ENCODE measurements at places on chromosomes 7 and 10.

GRCh38 chr7:70098133-70098561, 499.9 kb downstream of the AUTS2 start:
- DNase-seq, result no peak

DNA sequence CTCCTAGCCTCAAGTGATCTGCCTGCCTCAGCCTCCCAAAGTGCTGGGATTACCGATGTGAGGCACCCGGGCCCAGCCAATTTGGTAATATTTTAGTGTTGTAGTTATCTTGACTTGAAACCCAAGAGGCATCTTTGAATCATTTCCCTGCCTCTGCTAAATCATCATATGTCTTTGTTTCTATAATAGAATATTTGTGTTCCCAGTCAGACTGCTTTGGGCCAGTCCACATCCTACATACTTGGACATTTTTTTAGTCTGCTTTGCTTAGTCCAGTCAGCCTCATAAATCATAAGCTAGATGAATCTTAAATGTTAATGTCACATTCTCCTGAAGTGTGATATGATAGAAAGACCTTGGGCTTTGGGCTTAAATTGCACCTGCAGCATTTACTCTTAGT, 5.9 kb downstream of the STAM start:
- DNase-seq, result no peak

GRCh38 chr10:120827251-120827875, 23.8 kb upstream of the WDR11 start:
- no peak for DNase-seq

- DNase-seq, result peak; percentile 96
Measured at GRCh38 chr10:98414932-98415730, at the start of gene PYROXD2. Gene PYROXD2 (minus strand): TSS chr10:98415182. CDS start chr10:98415135, 47 bp downstream.

GRCh38 chr7:84149573-84149972, 45.0 kb downstream of the SEMA3A start:
- peak; percentile 2 for DNase-seq

- no peak for DNase-seq
Measured at GRCh38 chr10:12063483-12063818, 5.3 kb upstream of the DHTKD1 start.

DNA sequence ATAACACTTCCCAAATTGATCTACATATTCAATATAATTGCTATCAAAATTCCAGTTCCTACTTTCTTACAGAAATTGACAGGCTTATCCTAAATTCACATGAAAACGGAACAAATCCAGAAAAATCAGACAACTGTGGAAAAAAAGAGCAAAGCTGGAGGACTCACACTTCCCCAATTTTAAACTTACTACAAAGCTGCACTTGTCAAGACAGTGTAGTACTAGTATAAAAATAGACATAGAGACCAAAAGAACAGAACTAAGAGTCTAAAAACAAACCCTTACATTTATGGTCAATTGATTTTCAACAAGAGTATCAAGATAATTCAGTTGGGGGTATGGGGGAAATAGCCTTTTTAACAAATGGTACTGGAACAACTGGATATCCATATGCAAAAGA, 27.5 kb downstream of the LMBR1 start:
- DNase-seq, result no peak

DNA sequence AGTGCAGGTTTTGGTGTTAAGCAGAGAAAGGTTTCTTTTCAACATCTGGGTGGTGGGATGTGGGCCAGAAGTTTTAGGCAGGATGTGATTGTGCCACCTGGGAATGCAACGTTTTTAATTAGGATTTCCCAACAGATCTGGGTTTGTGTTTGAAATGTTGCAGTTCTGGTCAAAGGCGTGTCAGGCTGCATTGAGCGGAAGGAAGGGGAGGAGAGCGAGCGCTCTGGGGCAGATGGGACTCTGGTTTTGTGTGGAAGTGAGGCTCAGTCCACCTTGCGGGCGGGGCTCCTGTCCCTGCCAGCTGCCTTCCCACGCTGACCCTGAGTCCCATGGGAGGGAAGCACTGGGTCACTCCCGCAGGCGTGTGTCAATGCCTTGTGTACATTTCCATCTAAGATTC, 767.7 kb downstream of the KCNMA1 start:
- DNase-seq, result no peak

DNA sequence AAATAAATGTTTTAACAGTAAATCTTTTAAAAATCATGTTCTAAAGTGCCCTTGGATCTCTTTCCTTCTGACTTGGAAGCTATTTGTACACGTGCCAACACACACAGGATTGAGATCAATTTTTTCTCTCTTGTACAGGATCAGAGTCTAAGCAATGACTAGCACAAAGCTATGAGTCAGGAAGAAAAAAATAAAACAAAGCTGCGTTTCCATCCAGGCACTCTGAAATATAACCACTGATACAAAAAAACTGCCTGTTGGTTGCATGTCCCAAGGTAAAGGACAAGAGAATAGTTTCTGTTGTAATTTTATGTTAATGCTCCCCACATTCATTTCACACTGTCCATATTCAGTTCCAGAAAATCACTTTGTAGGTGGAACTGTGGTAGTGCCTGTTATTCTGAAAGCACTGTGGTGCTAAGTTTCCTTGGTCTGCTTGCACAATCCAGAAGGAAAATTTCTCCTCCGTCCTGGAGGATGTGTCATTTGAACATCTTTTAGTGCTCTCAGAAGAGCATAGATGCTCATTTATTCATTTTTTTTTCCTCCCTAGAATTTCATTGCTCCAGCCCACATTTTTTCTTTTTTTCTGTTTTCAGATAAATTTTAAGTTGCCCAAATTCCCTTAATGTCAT, 113.4 kb downstream of the PLXDC2 start:
- no peak for DNase-seq

- DNase-seq, result no peak
Measured at GRCh38 chr10:84317174-84317573, 11.2 kb upstream of the CCSER2 start.

- DNase-seq, result no peak
Measured at GRCh38 chr10:12337453-12338372, 11.6 kb upstream of the CAMK1D start.

GRCh38 chr7:36707898-36708297, 16.4 kb downstream of the AOAH start:
- DNase-seq, result no peak

DNA sequence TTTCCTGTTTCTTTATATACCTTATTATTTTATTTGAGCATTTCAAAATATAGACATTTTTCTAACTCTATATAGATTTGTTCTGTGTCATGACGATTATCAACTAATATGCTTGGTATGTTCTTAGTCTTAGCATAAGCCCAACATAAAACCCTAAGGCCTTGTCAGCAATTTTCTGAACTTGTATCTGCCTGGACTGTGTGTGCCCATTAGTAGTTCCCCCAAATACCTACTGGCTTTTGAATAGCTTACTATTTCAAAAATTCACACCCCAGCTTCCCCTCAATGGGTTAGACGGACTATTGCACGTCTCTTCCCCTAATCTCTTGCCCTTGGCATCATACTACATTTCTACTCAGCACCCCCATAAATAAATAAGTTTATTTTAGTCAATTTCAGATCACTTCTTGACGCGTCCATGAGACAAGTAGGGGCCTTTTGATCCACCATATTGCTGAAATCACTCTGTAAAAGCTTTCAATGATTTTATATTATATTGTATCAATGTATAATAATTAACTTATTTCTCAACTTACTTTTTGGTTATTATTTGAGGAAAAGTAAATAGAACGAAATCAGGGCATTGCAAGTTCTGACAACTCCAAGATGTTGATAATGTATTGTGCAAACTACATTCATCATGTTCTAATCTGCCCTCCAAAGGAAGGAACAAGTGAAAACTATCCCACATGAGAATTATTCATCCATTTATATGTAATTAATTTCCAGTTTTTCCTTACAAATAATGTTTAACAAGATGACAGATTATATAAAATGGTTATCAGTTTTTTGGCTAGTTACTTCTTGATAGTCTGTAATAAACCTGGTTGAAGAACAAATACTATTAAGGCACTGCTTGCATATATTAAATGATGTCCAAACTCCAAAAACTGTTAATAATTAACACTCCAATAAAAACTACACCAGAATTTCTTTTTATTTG, 1.1 kb upstream of the AKR1C3 start:
- no peak for DNase-seq

DNA sequence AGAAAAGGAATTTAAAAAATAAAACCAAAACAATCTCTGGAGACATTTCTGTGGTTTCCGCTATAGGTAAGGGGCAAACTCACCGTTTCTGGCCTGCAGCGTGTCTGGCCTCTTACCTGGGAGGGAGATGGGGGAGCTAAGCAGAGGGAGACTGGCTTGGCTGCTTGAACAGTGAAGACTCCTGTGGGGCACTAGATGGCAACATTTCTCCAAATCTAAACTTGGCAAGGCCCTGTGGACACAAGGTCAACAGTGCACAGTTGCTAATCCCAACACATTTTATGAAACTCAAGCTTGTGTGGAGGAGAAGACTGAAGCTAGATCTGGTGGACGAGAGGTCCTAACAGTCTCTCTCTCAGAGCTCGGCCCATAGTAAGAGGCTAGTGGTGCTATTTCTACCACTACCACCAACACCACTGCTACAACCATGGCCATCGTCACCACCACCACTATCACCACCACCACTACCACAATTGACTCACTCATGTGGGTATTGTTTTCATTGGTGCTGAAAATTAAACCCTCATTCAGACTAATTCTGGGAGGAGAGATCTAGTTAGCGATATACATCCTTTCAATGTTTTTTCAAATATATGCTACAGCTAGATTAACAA, 28.4 kb upstream of the CDHR3 start:
- peak; percentile 30 for DNase-seq

DNA sequence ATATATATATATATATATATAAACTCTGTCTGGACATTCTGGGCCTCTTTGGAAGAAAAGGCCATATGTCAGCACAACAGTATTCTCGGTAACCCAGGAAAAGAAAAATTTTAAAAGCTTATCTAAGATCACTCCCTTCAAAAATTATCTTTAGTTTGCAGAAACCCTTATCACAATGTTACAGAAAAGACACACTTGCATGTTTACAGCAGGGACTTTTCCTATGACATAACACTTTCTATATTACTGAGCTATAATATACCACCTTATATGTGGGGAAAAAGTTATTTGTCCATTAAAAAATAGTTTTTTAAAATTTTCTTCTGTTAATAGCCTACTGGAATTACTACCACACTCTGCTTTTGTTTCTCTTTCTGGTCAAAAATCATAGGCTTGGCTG, 25.4 kb downstream of the ANKRD61 start:
- DNase-seq, result no peak

DNA sequence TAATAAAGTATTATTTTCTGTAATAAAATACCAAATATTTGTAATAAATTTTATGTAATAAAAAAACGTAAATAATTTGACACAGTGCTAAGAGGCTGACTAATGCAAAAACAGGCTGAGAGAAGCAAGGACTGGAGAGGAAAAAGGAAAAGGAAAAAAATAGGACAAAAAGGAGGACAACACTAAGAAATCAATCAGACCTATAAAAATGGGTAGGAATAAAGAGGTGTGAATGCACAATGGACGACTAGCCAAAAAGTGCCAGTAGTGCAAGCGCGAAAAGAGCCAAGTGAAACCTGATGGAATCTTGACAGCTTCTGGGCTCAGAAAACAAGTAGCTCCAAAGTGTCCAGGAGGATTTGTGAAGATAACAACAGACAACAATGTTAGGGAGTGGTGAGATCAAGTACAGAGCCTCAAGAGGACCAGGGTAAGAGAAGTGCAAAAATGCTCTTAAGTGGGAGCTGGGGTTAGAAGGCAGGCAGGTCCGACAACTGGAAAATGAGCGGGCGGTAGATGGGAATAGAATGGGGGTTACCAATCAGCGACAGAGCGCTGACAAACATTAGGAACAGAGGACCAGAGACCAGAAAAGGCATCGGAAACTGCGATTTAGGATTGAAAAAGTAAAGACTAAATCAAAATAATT, 1.2 kb downstream of the BRAF start:
- peak; percentile 3 for DNase-seq

GRCh38 chr7:158067219-158067930, 520.2 kb downstream of the PTPRN2 start:
- DNase-seq, result no peak

DNA sequence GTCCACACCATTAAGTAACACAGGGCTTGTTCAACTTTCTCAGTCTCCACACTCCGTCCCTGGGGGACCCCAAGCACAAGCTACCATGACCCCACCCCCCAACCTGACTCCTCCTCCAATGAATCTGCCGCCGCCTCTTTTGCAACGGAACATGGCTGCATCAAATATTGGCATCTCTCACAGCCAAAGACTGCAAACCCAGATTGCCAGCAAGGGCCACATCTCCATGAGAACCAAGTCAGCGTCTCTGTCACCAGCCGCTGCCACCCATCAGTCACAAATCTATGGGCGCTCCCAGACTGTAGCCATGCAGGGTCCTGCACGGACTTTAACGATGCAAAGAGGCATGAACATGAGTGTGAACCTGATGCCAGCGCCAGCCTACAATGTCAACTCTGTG, 81.1 kb upstream of the SAMD8 start:
- DNase-seq, result no peak

DNA sequence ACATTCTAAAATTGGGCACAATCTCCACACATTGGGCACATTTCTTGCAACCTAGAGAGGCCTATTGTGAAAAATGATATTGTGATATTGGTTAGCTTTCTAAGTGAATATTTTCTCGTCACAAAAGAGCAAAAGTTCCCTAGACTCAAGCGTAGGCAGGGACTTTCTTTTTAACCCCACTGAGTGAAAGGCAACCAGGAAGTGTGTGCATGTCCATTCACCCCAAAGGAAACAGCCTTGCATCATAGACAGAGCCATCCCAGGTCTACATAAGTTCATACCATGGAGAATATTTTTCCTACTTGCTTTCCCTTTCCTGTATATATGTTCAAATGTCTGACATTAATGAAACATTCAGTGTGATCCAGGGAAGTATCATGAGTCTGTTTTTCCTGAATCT, 84.2 kb upstream of the AGBL3 start:
- DNase-seq, result no peak

DNA sequence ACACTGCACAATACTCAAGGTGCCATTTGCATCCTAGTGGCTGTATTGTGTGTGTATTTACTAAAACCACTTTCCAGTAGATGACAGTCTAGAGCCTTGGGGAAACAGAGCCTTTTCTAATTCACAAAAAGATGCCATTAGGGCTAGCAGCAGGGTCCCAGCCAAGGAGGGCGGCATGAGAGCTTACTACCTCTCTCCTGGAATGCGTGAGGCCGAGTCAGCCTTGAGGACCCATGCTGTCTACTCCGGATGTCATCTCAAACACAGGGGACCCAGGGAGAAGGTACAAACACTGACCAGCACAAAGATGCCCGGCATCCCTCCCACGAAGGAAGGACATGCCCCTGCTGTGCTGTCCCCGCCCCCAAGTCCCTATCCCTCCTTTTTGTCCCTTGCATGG, 65.5 kb downstream of the CYCS start:
- DNase-seq, result no peak

Measured in HTR-8/SVneo (cell line).